AG20443 (cell line): ENCODE measurements at places on chromosomes 12 and 14.

DNA sequence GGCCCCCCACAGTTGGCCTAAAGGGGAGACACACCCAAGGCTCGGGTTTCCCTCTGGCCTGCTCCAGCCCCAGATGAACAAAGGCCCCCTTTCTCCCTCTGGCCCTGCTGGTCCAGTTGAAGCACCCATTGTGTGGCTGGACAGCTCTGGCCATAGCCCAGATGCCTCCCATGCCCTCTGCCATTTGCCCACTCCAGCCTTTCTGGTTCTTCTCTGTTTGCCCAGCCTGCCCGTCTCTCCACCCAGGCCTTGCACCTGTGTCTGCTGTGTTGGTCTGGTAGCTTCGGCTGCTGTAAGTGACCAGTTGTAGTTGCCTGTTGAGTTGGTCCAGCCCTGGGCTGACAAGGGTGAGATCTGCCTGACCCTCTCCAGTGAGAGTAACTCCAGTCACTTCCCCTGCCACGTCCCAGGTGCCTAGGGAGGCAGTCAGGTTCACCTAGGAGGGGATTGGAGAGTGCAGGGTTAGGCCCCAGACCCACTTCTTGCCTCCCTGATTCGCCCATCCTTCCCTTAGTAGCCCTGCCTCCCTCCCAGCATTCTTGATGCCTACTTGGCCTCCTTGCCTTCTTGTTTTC is 3.0 kb downstream of the B4GALNT1 start:
- no peak for DNase-seq

- peak; percentile 78 for DNase-seq
These were observed 406 bp downstream of the TMEM263 start for GRCh38 chr12:106956048-106956578.

- no peak for DNase-seq
These were observed 120.2 kb upstream of the RAP1B start for GRCh38 chr12:68490476-68490875.

DNA sequence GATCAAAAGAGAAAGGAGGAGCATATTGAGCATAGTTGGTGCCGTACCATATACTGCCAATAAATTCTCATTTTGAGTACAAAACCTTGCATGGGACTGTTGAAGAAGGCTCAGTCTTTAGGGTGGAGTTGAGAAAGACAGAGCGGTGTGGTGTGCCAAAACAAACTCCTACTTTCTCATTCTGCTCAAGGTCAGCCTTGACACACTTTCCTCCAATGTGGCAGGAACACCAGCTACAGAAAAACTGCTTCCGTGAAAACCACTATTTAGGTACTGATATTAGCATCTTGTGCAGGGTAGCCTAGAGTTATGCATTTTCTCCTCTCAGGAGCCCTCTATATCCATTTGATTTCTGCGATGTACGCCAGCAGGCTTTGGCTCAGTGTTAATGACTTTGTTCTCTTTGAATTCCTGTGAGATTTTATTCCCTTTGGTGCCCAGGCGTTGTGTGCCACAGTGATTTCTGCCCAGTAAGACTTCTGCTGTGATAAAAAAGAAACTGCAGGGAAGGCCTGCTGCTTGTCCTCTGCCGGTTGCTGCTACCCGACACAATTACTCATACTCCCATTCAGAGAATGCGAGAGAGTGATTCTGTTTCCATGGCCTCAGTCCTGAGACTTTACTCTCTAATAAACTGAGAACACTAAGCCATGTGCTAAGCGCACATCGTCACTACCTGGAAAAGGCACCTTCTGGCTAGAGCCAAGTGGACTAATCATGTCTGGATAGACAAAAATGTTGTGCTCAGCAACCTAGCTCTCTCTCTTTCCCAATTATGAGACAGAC is 88.3 kb upstream of the MDM1 start:
- DNase-seq = peak; percentile 57
